ENCODE measurements at places on chromosomes 2 and 18.

GRCh38 chr2:211982162-211982561 is 556.4 kb downstream of the ERBB4 start:
- DNase-seq, result no peak

DNA sequence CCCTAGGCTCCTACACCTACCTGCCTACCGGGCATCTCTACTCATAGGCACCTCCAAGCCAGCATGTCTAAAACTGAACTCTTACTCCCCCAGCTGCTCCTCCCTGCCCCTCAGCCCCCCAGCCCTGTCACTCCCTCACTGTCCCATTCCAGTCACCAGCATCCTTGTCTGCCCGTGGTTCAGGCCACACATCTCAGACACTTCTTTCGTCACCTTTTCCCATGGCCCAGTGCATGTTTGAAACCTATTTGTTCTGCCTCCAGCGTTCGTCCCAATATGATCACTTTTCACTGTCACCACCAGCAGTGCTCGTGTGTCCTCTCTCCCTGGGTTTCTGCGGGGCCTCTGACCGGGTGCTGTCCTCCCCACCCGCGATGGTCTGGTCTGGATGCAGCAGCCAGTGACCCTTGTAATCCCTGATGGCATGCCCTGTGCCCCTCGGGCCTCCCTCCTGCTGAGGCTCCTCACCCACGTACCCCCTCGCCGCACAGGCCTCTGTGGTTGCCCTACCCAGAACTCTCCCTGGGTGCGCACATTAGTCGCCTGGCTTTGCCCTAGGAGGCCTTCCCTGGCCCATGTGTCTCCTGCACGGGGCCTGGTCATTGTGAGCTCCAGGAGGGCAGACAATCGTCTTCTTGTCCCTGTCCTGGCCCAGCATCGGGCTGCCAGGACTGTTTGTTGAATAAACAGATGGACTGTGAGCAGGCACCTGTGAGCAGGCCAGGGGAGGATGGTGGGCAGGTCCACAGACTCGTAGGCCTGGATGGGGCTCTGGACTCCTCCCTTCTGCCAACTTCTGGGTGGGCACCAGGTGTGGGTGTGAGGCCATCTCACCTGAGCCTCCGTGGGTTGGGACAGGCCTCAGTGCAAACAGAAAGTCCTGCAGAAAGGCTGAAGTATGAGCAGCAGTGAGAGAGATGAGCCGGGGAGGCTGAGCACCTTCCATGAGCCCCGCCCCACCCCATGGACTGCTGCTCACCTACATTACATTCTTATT is 15.5 kb downstream of the LDLRAD4 start:
- no peak for DNase-seq

- DNase-seq, result peak; percentile 30
Observed at GRCh38 chr2:151771599-151772358, 37.5 kb upstream of the NEB start.

GRCh38 chr2:73827018-73827417 is 1.7 kb upstream of the STAMBP start:
- DNase-seq, result no peak

DNA sequence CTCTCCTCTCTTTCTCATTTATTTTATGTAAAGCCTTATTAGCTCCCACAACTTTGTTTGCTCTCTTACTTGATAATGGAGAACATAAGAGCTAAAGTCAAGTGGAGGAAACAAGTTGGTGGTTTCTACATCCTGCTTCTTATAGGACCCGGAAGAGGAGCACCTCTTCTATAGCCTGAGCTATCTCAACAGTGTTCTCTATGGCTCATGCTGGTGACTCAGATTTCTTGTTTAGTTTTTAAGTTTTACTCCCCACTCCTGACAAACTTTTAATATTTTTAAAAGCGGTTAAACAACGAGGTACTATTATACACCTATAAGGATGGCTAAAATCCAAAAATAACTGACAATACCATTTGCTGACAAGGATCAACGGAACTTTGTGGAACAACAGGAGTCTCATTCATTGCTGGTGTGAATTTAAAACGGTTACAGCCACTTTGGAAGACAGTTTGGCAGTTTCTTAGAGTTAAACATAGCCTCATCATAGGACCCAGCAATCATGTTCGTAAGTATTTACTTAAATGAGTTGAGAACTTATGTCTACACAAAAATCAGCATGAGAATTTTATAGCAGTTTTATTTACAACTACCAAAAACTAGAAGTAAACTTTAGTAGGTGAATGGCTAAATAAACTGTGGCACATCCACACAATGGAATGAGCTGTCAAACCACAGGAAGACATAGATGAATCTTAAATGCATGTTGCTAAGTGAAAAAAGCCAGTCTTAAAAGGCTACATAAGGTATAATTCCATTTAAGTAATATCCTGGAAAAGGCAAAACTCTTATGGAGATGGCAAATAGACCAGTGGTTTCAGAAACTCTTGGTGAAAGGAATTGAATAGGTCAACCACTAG is 12.7 kb upstream of the CDC42EP3 start:
- no peak for DNase-seq

GRCh38 chr2:182540252-182540651 is 113.4 kb upstream of the PDE1A start:
- no peak for DNase-seq

GRCh38 chr2:105144941-105145300 is 96.6 kb upstream of the GPR45 start:
- no peak for DNase-seq

DNA sequence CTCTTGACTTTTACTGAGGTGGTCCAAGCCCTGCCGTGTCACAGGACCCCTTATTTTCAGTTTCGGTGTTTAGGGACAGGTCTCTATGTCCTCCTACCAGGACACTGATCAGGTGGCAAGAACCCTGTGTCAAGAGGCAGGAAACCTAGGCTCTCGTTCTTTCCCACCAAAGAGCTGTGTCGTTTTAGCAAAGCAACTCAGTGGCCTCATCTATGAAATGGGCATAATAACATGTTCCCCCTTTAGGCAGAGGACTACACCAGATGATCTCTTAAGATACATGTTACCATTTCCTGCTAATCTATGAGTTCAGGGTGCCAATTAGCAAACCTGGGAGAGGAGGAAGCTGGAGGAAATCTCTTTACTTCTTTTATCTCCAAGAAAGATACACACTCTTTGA is 1.9 kb downstream of the RAB31 start:
- no peak for DNase-seq

GRCh38 chr2:200615247-200615646 is 29.4 kb downstream of the AOX1 start:
- DNase-seq, result no peak

GRCh38 chr18:23982155-23983079 is 32.1 kb upstream of the TTC39C start:
- DNase-seq, result no peak

- no peak for DNase-seq
Observed at GRCh38 chr18:43650426-43650825, 373.1 kb upstream of the SYT4 start.

GRCh38 chr2:183610724-183611123 is 486.5 kb downstream of the NUP35 start:
- no peak for DNase-seq

- DNase-seq, result no peak
Observed at GRCh38 chr2:142605421-142605820, 272.0 kb upstream of the KYNU start.

- no peak for DNase-seq
Observed at GRCh38 chr2:79389481-79389880, 123.4 kb upstream of the CTNNA2 start.

- no peak for DNase-seq
Observed at GRCh38 chr18:25223211-25223610, 128.8 kb downstream of the ZNF521 start.

- DNase-seq, result no peak
Observed at GRCh38 chr2:217775920-217776503, 226.8 kb downstream of the TNS1 start.

All from upper lobe of left lung (tissue), 6 donors.